ENCODE measurements at places on chromosomes 2 and 18. TPM values are rescaled to one million over a fixed set of nuclear protein-coding genes. Genes with fewer than 3 reads are reported as not detected.
A peak's percentile ranks its signal among the peaks of the same experiment; 100 is the strongest.

HPCAL1 gene
- 82.2 TPM for total RNA-seq

TMEM182 gene
- total RNA-seq, result 5.8 TPM

IL1A gene
- 16.4 TPM for total RNA-seq

SPHKAP gene
- total RNA-seq, result not detected

NAT8 gene
- not detected for total RNA-seq

VIT gene
- total RNA-seq, result not detected

PRPF40A gene
- total RNA-seq, result 128 TPM

DNA sequence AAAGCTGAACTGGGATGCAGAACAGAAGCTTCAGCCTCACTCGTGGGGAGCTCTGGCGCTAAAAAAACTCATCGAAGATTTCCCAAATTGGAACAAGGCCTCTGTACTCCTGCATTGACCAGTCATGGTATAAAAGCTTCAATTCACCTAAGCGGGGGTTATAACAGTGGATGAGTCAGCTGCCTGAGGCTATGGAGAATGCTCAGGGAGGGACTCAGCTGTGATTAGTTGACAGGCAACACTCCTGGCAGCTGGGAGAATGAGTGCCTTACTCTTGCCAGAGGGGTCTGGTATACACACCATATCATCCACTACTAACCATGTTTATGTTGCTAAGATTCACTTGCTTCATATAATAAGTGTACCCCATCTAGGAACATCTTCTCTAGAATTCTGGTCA is 350.6 kb upstream of the VRK2 start:
- DNase-seq, result no peak
- no peaks in the 10 kb centered on the region for H3K4me1 ChIP-seq
- no peaks in the 10 kb centered on the region for H3K27me3 ChIP-seq
- H3K27ac ChIP-seq, result no peak overlapping the region
- no peak overlapping the region for H3K4me3 ChIP-seq

DNA sequence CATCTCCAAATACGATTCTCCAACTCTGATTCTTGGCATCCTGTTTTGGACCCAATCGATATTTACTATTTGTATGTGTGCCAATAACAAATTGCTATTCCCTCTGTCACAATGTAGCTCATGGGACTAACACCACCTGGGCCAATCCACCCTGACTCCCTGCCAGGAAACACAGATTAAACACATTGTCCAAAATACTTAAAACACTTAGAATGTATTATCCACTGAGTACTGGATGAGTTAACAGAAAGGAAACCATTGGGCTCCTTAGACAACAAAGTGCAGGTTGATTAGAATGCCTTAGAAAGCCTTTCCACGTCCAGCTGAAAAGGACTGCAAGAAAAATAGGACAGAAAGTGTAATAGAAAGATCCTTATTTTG is 79.4 kb upstream of the ARHGAP28 start:
- no peaks in the 10 kb centered on the region for H3K4me1 ChIP-seq
- H3K4me3 ChIP-seq, result no peak overlapping the region
- DNase-seq, result no peak
- H3K27me3 ChIP-seq, result no peaks in the 10 kb centered on the region
- H3K27ac ChIP-seq, result no peak overlapping the region
- no peaks in the 10 kb centered on the region for H3K36me3 ChIP-seq

GRCh38 chr2:235191978-235192377 is 240.2 kb downstream of the SH3BP4 start:
- H3K27me3 ChIP-seq, result peaks cover 14% of the 10 kb centered on the region
- H3K36me3 ChIP-seq, result no peaks in the 10 kb centered on the region
- no peak overlapping the region for H3K27ac ChIP-seq
- DNase-seq, result no peak

DNA sequence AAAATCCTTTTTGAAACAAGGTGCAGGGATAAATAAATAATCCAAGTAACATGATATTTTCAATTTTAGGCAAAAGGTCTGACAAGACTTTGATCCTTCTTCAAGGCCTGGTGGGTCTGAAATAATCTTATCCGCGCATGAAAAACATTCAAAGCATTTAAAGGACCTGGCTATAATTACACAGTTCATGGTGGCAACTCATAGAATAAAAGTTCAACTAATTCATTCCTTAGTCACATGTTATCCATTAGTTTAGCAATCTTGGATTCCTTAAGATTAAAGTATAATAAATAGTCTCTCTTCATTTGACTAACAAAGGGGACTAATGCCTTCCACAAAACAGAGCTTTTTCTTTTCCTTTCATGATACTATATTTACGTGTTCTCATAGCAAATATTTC is 21.0 kb upstream of the SLC38A11 start:
- H3K27ac ChIP-seq, result no peak overlapping the region
- no peaks in the 10 kb centered on the region for H3K27me3 ChIP-seq
- no peak for DNase-seq
- no peaks in the 10 kb centered on the region for H3K36me3 ChIP-seq

GRCh38 chr2:9799011-9799596 is 44.2 kb upstream of the TAF1B start:
- peaks cover 35% of the 10 kb centered on the region for H3K4me1 ChIP-seq

DNA sequence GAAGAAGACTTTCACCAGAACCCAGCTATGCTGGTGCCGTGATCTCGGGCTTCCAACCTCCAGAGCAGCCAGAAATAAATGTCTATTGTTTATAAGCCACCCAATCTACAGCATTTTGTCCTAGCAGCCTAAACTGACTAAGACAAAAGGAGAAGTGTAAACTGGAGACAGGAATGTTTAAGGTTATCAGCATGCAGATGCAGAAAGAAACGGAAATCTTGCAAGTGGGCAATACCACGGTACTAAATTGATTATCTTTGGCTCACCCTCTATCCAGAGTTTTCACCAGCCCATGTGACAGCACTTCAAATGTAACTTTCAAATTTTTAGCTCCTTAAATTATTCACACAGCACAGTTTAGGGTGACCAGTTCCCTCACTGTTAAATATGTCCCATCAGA is 5.7 kb upstream of the CAPN14 start:
- H3K4me3 ChIP-seq, result no peak overlapping the region
- no peak for DNase-seq
- H3K4me1 ChIP-seq, result no peaks in the 10 kb centered on the region
- H3K27ac ChIP-seq, result no peak overlapping the region
- H3K36me3 ChIP-seq, result no peaks in the 10 kb centered on the region

- H3K4me1 ChIP-seq, result no peaks in the 10 kb centered on the region
- H3K4me3 ChIP-seq, result no peak overlapping the region
- no peak for DNase-seq
- H3K27me3 ChIP-seq, result peaks cover 4% of the 10 kb centered on the region
- no peaks in the 10 kb centered on the region for H3K36me3 ChIP-seq
Observed at GRCh38 chr2:33746208-33746800, 147.2 kb upstream of the FAM98A start.

GRCh38 chr2:33104052-33104623 is 157.4 kb downstream of the LTBP1 start:
- no peak overlapping the region for H3K27ac ChIP-seq
- H3K4me3 ChIP-seq, result no peak overlapping the region
- H3K27me3 ChIP-seq, result peaks cover 21% of the 10 kb centered on the region
- H3K4me1 ChIP-seq, result no peaks in the 10 kb centered on the region
- DNase-seq, result no peak

DNA sequence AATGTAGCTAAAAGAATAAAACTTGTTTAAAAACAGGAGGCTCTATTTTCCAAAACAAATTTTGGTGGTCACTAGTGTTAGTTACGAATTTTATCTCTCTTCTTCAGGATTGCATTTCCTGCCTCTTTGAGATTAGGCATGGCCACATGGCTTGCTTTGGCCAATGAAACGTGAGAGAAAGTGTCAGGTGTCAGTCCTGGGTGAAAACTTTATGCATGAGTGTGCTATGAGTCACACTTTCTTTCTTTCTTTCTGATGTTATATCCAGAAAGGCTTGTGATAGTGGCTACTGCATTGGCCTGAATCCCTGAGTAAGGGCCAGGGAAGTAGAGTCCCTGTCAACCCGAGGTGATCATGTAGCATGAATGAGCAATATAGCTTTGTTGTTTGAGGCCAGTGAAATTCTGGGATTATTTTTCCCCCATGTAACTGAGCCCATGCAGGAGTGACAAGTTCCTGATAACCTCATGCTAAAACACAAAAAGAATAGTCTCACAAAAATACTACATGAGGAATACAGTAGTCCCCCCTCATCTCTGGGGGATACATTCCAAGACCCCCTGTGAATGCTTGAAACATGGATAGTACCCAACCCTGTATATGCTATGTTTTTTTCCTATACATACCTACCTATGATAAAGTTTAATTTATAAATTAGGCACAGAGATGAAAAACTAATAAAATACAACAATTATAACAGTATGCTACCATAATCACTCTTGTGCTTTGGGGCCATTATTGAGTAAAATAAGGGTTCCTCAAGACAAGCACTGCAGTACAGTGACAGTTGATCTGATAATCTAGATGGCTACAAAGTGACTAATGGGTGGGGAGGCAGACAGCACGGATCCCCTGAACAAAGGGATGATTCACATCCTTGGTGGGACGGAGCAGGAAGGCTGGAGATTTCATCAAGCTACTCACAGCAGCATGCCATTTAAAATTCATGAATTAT is 109.5 kb downstream of the CDC42EP3 start:
- H3K4me3 ChIP-seq, result no peak overlapping the region
- no peaks in the 10 kb centered on the region for H3K36me3 ChIP-seq
- H3K27ac ChIP-seq, result peak overlapping the region; percentile 40
- H3K4me1 ChIP-seq, result peaks cover 21% of the 10 kb centered on the region
- H3K27me3 ChIP-seq, result no peaks in the 10 kb centered on the region

- no peaks in the 10 kb centered on the region for H3K36me3 ChIP-seq
- H3K4me1 ChIP-seq, result peaks cover 34% of the 10 kb centered on the region
- peaks cover 21% of the 10 kb centered on the region for H3K27me3 ChIP-seq
- H3K4me3 ChIP-seq, result no peak overlapping the region
- H3K27ac ChIP-seq, result peak overlapping the region; percentile 11
- DNase-seq, result peak; percentile 25
Observed at GRCh38 chr2:68653034-68653433, 9.7 kb downstream of the PROKR1 start.

All from activated CD4-positive, alpha-beta memory T cell treated with anti-CD3 and anti-CD28 coated beads for 36 hours (primary cell).